T-helper 9 cell (primary cell): ENCODE measurements at places on chromosomes 2 and 18.

GRCh38 chr2:214992911-214993310 lies 145.5 kb downstream of the ABCA12 start:
- DNase-seq, result no peak

DNA sequence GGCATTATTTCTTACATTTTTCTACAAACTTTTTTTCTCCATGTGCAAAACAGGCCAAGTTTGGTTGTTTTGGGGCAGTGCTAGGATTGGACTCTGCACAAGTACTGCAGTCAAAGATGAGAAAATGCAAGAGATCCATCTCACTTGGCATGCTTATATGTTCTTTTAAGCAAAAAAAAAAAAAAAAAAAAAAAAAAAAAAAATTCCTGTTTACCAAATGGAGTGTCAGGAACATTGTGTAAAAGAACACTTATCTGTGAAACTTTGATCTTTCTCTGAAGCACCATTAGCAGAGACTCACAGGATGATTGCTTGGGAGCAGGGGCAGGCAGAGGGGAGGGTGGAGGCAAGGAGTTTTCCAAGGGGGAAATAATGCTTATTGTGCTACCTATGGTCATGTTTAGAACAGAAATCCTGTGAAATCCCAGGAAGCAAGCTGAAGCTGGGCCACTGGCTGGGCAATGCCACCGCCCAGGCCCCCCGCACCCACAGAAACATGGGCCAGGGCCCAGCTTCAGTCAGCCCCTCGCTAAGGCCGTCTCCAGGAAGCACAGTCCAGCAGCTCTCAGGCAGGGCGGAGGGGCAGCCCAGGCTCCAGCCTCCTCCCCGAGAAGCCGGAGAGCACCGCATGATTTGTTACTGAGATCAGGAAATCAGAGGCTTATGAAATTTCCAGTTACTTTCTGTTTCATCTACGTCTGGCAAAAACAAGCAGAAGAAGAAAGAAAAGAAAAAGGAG lies 229.4 kb downstream of the ZNF516 start:
- no peak for DNase-seq

DNA sequence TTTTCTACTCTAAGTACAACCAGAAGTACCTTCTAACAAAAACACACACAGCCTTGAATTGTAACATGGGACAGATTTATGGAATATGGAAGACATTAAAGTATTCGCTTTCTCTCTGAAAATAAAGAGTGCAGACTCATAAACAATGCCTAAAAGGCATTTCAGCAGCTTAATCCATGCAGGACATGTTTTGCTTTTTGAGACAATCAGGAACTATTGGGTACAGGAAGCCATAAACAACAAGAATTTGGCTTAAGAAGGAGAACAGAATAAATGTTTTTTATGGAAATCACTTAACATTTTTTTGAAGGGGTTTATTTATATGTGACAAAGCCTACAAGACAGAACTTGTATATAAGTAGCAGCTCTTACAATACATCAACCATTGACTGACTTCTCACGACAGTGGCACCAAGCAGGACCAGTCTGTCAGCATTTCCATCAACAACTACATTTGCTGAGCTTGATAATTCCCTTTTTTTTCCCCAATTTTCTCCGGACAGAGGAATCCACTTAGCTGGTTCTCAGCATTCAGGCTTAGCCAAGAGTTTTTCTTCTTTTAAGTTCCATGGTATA lies 140.1 kb downstream of the EXOC6B start:
- DNase-seq, result no peak

- no peak for DNase-seq
Observed at GRCh38 chr18:9211955-9212354, 75.4 kb downstream of the ANKRD12 start.

DNA sequence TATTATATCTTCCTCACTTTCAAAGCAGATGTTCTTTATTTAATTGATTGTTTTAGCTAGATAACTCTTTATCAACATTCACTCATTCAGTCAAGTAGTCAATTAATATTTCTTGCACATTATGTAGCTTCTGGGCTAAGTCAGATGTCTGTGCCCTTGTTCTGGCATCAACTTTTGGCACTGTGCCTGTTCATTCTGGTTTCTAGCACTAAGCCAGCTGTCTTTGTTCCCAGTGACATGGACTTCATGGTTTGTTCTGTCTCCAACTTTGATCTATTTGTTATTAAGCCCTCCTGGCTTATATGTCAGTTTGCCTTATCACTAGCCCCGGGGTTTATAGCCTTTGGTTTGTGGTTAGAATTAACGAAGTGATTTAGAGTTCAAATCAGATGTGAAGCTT lies 247.9 kb upstream of the SYT4 start:
- no peak for DNase-seq

GRCh38 chr2:7117076-7117475 lies 199.9 kb downstream of the RNF144A start:
- DNase-seq, result no peak

DNA sequence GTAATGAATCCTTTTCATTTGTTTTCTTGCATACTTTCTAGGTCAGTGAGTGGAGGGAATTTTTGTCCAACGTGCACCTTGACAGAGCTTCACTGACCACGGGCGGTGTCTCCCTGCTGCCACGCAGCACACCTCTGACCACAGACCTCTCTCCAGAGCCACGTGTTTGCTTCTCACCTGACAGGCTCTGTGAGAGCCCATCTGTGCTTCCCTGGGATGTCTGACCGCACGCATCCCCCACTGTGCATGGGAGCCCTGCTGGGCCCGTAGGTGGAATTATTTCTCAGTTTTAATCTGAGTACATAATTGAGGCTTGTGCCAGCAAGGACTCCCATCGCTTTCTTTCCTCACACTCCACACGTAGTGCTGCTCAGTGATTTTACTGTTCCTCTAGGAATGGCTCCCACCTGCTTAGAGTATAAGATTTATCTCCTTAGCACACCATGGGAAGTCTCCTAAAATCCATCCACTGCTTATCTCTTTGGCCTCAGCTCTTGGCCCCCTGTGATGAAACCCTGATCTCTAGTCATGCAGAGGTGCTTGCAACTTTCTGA lies 482.6 kb downstream of the TSN start:
- DNase-seq, result no peak

- DNase-seq, result no peak
Observed at GRCh38 chr18:5890331-5891183, 4.8 kb downstream of the TMEM200C start.

- no peak for DNase-seq
Observed at GRCh38 chr2:222468346-222468745, 44.0 kb downstream of the SGPP2 start.

- no peak for DNase-seq
Observed at GRCh38 chr2:225055714-225056113, 13.4 kb upstream of the DOCK10 start.

DNA sequence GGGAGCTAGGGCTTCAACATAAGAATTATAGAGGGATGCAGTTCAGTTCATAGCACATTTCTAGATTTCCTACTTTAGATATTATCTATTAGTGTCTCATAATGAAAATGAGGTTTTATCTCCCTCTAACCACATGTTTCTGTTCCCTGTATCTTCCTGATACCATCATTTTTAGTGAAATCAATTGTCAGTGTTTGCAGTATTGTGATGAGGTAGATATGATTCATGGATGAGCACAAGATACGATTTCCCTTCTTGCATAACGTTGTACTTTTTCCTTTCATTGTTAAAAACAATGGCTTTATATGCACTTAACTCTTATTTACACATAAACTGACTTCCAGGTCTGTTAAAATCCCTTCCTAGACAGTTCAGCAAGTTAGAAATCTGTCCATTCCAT lies 211.4 kb downstream of the ZBTB7C start:
- no peak for DNase-seq

DNA sequence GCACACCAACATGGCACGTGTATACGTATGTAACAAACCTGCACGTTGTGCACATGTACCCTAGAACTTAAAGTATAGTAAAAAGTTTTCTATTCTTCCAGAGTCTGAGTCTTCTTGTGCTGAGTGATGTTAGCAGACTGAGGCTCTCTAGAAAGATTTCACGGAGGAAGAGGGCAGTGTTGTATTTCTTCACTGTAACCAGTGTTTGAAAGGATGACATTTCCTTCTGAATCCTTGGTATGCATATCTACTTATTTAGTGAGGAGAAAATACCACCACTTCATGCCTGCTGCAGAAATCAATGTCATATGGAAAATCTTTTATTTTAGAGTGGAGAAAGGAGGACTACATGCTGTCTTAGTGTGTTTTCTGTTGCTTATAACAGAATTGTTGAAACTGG lies 357.1 kb downstream of the CCDC85A start:
- DNase-seq, result no peak

- no peak for DNase-seq
Observed at GRCh38 chr2:63078852-63079606, 28.4 kb downstream of the OTX1 start.

GRCh38 chr2:202278036-202278760 lies 12.6 kb downstream of the NOP58 start:
- DNase-seq, result no peak

DNA sequence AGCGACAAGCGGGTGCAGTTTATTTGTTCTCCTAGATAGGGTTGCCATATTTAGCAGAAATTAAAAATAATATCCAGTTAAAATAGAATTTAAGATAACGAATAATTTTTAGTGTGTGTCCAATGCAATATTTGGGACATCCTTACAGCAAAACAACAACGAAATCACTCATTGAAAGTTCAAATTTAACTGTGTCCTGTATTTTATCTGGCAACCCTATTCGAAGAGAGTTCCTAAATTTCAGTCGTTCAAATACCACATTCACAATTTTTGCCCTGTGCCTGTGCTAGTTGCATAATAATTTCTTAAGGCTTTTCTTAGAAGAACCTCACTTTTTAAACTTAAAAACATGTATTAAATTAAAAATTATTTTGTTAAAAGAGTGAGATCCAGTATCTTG lies 664 bp downstream of the DGUOK start:
- no peak for DNase-seq

- DNase-seq, result no peak
Observed at GRCh38 chr18:49630246-49630699, 68.4 kb downstream of the LIPG start.

- no peak for DNase-seq
Observed at GRCh38 chr2:64213532-64214275, 69.5 kb upstream of the PELI1 start.

DNA sequence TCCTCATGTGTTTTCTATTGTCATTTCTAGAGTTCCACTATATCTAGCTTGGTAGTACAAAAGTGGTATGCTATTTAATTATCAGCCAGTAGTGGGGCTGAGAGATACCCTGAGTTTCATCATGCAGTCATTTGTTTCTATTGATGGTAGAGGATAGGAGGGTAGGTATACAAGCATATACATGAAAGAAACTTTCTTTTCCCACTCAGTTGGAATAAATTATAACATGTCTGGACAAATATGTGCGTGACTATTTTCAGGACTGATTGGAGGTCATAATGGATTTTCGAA lies 633.2 kb downstream of the NRXN1 start:
- DNase-seq, result no peak

GRCh38 chr2:36902385-36903120 lies 63.8 kb downstream of the STRN start:
- no peak for DNase-seq

GRCh38 chr2:159199761-159200465 lies 86.6 kb downstream of the WDSUB1 start:
- DNase-seq, result no peak

- no peak for DNase-seq
Observed at GRCh38 chr2:74420006-74420405, 1.4 kb downstream of the C2orf81 start.

DNA sequence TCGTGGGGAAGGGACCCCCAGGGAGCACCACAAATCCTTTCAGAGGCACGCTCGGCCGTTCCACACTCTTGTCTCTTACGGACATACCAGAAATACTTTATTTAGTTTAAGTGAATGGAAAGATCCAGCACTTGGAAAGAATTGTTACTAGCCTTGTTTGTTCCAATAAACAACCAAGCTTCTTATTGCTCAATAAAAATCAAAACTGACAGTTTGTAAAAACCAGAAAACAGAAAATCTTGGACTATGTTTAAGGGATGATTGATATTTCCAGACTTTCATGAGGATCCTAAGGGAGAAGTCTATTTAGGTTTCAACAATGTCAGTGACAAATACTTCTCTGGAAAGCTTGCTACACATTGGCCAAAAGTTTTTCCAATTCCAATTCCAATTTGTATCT lies 31.6 kb upstream of the CCBE1 start:
- no peak for DNase-seq

DNA sequence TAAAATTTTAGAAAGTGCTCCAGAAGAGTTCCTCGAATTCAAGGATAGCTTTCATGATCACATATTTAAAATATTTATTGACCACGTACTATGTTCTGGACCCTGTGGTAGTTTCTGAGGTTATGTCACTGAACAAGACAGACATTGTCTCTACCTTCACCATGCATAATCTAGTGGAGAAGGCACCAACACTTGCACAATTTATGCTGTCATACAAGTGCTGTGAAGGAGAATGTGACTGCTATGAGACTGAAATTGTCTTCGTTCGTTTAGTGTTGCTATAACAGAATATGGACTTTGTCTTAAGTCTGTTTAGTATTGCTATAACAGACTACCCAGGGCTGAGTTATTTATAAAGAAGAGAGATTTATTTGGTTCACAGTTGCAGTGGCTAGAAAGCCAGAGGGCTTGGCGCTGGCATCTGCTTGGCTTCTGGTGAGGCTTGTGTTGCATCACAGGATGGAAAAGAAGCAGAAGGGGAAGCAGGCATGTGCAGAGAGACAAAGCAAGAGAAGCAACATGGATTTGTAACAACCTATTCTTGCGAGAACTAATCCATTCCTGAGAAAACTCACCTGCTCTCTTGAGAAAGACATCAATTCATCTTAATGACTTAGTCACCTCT lies 50.0 kb upstream of the RFX8 start:
- no peak for DNase-seq

GRCh38 chr2:213353419-213353818 lies 69.2 kb downstream of the SPAG16 start:
- DNase-seq, result no peak

DNA sequence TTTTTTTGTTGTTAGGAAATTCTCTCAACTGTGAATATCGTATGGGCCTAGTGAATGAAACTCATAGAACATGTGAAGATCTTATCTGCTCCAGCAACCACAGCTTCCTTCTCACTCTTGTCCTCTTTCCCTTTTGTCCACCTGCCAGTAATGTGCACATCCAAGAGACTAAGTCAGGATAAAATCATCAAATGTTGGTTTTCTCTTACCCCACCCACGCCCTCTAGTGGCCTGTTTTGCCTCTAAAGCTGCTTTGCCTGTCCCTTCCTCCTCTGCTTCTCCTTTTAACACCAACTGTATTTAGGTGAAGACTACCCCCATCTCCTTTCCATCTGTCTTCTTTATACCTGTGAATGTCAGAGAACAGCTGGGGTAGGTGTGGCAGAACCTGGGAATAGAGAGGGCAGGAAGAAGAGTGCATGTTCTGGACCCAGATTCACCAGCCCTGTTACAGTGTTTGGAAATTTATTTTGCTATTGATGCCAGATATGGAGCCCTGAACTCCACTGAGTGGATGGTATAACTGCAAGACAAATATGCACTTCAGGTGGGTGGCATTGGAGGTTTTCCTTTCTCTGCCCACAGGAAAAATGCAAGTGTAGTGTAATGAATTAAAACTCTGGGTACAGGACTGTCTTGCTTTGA lies 8.4 kb upstream of the MGAT5 start:
- peak; percentile 78 for DNase-seq

DNA sequence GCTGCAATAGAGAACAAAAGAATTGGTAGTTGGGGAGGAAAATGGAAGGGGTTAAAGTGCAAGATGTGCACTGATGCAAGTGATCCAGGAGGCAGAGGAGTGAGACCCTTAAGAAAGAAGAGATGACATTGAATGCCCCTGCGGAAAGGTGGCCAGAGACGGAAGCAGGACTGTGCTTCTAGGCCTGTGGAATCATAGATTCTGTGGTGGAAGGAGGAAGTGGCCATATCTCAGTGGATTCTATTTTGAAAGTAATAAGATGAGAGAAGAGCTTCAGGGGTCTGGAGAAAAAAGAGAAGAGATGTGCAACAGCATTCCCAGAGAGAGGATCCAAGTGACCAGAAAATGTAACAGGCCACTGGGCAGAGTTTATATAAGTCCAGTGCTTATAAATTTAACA lies 18.6 kb upstream of the GYPC start:
- no peak for DNase-seq
